ENCODE measurements at places on chromosomes 13 and 19.

GRCh38 chr13:100173203-100173602 lies 84.3 kb downstream of the PCCA start:
- DNase-seq: no peak

- DNase-seq: no peak
These were observed 6.0 kb downstream of the PNMA8B start for GRCh38 chr19:46489445-46490272.

GRCh38 chr19:4051175-4052101 lies 15.3 kb downstream of the ZBTB7A start:
- DNase-seq: no peak

- DNase-seq: no peak
These were observed 4.8 kb upstream of the TM9SF2 start for GRCh38 chr13:99496184-99497142.

GRCh38 chr13:61905054-61905453 lies 489.4 kb upstream of the PCDH20 start:
- DNase-seq: no peak

DNA sequence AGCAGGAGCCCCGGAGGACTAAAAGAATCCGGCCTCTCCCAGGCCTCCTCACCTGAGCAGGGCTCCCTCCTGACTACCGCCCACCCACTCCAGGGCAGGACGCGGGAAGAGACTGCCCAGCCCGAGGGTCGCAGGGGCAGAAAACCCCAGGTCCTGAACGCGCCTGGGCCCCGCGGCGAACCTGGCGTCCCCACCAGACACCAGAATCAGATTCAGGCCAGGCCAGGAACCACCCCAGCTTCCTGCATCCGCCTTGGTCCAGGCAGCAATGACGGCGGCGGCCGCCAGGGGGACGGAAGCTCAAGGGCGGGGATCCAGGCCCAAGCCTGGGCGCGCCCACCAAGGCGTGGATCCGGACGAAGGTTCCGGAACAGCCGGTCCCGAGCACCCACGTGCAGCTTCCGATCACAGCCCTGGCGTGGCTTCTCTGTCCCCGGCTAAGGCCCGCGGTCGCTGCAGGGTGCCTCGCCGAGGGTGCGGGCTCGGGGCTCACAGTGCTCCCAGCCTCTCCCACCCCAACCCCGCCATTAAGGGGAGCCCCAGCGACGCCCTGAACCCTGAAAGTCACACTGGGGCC lies 3.6 kb downstream of the LGALS7 start:
- peak; percentile 75 for DNase-seq

DNA sequence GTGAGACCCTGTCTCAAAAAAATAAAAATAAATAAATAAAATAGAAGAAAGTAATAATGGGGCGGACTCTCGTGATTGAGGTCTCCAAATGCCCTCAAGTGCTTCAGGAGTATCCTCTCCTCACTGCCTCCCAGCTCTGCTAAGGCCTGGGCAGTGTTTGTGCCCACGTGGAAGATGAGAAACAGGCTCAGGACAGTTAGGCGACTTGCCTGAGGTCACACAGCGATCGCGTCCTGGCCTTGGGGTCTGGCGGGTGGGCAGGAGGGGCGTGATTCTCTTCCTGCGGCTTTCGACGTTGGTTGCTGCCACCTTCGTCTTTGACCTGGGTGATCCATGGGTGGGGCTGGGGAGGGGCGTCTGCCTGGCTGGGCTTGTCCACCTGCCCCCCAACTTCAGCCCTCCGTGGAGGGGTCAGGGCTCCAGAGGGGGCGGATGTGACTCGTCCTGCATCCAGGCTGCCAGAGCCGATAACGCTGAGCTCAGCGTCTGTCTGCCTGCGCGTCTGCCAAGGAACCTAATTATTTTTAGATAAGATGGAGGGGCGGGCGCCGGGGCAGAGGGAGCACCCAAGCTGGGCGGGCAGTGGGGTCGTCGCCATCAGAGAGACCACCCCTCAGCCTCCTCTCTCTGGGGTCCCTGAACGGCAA lies 56.9 kb downstream of the NFIC start:
- DNase-seq: no peak

Data from posterior cingulate gyrus (tissue), 11 donors.